ENCODE measurements at places on chromosomes 7 and 10.

GRCh38 chr10:131027256-131027655 is 284.3 kb downstream of the TCERG1L start:
- no peak for DNase-seq

- no peak for DNase-seq
Measured at GRCh38 chr7:30698481-30698880, 16.2 kb upstream of the CRHR2 start.

DNA sequence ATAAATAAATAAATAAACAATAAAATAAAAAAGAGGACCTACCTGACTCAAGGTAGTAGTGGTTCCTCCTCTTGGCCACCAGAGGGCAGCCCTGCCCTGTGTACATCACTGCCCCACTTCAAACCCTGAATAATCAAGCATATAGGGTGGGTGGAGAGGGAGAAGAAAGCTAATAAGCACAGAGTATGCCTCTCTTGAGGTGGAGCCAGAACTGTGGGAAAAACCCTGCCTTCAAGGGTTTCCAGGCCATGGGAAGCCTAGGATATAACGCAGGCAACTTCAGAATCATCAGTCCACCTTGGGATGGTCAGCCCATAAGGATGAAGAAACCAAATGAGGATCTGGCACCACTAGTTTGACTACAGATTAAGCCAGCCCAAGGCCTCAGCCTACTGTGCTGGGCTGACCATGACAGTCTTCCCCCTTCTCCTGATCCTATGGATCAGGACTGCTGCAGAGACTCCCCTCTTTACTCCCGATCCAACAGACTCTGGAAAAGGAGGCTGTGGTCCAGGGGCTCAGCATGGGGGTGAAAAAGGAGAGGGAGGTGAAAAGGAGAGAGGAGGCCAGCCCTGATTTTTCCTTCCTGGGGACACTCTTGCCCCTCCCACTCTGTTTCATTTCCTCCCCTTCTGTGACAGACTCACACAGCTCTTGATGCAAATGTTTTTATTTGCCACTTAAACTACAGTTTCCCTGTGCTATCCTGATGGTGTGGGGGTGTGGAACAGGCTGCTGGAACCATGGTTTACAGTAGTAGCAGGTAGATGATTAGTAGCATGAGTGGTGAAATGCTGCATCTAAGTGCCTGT is 10.1 kb downstream of the AVPI1 start:
- peak; percentile 31 for DNase-seq

DNA sequence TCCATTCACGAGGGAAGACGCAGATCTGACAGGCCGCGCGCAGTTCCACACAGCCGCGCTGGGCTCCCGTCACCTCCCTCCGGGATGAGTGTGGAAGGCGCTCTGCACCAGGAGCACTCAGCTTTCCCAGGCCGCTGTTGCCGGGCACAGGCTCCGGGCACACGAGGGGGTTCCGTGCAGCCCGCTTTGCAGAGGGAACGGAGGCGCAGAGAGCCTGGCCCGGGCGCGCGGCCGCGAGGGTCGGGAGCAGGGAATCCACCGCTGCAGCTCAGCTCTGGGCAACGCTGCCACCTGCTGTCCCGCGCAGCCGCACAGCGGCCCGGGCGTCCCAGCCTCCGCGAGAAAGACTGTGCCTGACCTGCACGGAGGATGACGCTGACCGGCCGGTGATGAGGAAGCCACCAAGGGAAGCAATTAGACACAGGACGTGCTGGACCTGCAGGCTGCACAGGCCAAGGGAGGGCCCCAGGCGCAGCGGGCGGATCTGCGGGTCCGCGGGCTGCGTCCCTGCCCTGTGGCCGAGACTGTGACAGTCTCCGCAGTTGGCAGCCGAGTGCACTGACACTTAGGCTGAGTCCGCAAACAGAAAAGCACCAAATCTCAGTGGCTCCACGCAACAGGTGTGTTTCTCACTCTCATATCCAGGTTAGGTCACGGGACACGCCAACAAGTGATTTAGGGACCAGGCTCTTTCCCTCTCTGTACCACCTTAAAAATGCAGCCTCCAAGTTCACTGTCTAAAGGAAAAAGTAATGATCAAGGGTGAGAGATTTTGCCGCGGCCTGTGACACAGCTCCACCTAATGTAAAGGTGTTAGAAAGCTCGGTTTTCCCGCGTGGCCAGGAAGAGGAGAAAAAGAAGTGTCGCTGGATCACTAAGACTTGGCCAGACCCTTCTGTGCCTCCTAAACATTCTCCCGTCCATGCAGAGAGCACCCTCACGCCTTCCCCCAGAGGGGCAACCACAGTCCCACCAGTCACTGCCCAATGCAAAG is 94.5 kb downstream of the SEC61G start:
- no peak for DNase-seq

GRCh38 chr10:79162861-79163665 is 94.3 kb downstream of the ZMIZ1 start:
- DNase-seq: no peak

GRCh38 chr10:98267069-98267893 is 713 bp downstream of the LOXL4 start:
- DNase-seq: no peak

DNA sequence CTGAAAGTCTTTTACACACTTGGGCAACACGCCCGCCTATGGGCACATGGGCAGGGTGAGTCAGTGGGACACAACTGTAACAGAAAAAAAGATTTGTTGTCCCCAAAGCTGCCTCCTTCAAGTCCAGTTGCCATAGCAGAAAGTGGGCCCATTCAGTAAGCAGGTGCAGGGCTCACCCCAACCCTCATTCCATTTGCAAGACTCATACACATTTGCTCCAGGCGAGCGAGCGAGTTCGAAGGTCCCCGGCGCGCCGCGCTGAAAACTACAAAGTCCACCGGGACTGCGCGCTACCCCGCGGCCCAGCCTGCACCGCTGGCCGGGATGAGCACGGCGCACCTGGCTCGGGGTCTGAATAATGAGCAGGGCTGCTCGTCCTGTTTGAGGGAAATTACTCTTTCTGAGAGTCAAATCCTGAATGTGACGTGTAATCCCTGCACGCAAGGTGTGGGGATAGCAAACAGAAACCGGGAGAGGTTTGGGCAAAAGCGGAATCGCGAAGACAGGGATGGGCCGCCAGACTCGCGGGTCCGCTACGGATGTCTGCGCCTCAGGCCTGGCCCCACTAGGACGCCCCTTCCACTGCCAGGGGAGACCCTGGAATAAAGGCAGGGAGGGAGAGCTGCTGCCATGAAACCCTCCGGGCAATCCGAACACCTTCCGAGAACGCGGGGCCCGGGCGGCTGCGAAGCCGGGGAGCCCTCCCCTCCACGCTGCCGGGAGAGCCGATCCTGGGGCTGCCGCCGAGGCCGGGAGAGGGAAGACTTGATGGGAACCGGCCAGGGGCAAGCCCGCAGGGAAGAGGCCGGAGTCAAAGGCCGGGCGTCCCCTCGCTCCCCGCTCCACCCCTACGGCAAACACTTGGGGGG is 982 bp downstream of the COBL start:
- no peak for DNase-seq

DNA sequence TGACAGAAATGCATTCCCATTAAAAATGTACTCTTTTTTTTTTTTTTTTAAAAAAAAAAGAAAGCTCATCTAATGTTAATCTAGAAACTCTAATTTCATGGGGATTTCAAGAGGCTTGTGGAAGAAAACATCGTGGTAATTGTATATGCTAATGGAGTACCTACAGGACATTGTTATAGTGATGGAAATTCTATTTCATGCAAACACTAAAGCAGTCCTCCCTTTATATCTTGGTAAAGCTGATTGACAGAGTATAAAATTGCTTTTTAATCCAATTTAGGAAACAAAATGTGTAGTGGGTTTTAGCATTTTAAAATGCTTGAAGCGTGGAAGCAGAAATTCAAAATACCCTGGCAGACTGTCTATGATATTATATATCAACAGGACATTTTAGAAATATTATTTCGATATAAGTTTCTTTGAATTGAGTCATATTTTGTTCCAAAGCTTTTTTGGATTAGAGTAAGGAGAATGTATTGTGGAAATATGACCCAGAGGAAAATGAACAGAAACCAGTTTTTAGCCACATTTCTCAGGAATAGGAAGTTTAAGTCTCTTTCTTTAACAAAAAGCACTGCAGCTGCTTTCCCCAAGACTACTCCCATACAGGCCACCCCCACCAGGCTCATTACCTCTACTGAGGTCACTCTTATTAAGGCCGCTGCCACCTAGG is 121.9 kb downstream of the WNT2 start:
- no peak for DNase-seq

GRCh38 chr10:110008518-110009339 is 945 bp downstream of the ADD3 start:
- DNase-seq: no peak
